NCI-H1436 treated with DMSO at 0.1 percent for 48 hours (cell line): ENCODE measurements at places on chromosomes 4 and X.
A peak's percentile ranks its signal among the peaks of the same experiment; 100 is the strongest.

DNA sequence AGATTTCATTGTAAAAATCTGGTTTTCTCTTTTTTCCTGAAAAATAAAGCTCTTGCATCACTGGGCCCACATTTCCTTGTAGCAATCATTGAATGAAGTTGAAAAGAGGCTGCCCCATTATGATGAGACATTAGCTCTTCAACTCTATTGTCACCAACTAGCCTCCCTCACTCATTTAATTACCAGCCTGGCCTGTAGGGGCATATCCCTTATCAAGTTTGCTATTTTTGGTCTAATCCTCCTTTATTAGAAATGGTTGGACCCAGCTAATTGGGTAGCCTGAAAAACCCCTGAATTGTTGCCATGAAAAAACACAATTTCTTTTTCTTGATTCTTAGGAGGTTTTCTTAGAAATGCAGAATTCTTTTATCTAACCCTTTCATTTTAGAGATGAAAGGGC is 164.6 kb upstream of the CASK start:
- no peak for DNase-seq

DNA sequence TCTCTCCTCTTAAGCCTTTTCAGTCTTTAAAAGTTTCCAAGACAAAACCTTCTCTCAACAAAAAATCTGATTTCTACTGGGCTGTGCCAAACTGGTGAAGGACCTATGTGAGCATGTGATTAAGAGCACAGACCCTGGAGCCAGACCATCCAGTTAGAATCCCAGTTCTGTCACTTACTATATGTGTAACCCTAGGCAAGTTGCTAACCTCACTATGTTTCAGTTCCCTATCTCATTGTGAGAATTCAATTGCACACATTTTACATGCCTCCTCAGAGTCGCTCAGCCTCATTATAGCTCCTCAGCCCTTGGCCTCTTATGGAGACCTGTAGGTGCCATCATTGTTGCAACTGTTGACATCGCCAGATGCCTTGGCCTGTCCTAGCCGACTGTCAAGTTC is 54.1 kb upstream of the VEGFD start:
- DNase-seq, result no peak

GRCh38 chr4:20251796-20252655 is at the start of gene SLIT2:
SLIT2 (plus strand) TSS chr4:20251905; CDS start chr4:20253816, 1,911 bp downstream.
- DNase-seq, result no peak

DNA sequence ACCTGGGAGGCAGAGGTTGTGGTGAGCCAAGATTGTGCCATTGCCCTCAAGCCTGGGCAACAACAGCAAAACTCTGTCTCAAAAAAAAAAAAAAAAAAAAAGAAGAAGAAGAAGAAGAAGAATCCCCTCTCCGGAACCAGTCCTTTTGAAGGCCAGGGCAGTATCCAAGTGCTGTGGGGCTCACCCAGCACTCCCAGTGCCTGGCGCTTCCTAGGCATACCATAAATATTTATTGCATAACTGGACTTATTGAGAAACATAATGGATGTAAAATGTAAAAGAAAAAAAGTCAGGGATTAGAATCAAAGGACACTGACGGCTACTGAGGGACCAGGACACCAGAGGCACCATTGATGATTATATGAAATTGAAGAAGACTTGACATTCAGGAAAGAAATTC is 162.1 kb upstream of the KIT start:
- no peak for DNase-seq

DNA sequence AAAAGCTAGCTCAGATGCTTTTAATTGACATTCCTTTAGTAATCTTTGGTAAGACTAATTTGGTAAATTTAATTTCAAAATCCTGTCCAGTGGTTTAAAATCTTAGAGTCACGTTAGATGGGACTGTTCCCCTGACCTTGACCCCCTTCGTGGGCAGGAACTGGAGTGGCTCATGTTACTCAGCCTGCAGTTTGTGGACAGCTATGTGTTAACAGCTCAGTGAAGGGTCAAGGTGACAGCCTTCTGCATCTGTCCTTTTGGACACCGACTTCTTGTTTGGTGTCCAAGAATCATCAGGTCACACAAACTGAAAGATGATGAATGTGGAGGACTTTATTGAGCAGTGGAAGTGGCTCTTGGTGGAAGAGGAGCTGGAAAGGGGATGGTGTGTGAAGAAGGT is 2.9 kb downstream of the ARSF start:
- no peak for DNase-seq

- DNase-seq, result peak; percentile 11
These were observed 787 bp upstream of the TMSB15A start for GRCh38 chrX:102517326-102517725.

DNA sequence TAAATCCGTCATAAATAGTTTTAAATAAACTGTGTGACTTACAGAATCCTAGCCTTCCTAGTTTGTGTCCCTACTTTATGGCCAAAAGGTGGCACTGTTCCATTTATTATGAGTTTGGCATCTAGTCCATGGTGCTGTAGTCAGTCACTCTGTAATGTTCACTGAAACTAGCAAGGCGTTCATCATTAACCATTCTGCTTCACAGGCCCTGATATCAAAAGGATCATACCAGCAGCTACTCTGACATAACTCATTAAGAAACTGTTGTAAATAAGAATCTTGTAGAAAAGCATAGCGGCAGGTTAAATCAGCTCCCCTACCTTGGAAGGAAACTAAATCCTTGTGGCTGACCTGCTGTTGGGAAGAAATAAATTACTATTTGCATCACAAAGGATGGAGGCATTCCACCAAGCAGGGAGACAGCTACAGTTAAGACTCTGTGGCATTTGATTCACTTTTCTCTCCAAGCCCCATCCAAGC is 919.6 kb upstream of the DIAPH2 start:
- DNase-seq, result no peak

DNA sequence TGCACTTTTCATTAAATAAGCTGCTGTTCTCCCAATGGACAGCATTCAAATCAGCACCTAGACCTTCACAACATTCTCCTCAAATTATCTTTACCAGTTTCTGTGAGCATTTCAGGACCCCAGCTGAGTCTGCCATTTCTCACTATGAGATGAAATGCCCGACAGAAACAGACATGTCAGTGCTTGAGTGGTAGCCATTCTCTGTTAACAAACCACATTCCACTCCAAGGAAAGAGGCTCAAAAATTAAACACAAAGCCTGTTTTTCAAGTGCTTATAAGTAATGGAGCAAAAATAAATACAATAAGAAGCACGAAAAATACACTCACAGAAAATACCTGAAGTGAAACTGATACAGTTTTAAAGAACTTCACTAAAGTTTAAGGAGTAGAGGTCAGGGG is 320.2 kb upstream of the PRPS2 start:
- DNase-seq, result no peak

GRCh38 chr4:10730590-10730989 is 46.0 kb upstream of the CLNK start:
- DNase-seq, result no peak

DNA sequence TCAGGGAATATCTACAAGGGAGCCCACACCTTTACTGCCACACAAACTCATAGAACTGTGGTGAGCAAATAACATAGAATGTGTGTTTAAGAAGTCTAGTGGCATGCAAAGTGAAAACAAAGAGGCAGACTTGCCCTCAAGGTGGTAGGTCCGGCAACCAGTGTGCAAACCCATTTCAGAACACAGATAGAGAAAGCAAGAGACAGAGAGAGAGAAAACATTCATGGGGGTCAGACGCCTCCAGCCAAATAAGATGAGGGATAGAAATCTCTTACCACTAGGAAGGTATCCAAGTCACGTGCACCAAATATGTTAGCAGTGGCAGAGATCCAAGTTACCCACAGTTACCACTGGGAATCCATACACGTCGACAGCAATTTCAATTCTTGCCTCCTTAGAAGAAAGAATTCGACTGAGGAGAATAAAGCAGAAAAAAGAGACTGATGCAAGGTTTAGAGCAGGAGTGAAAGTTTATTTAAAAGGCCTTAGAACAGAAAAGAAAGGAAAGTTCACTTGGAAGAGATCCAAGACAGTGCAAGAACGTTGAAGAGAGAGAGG is 252.8 kb downstream of the NAP1L3 start:
- no peak for DNase-seq

GRCh38 chr4:2363951-2364653 is 54.3 kb downstream of the ZFYVE28 start:
- DNase-seq, result no peak

DNA sequence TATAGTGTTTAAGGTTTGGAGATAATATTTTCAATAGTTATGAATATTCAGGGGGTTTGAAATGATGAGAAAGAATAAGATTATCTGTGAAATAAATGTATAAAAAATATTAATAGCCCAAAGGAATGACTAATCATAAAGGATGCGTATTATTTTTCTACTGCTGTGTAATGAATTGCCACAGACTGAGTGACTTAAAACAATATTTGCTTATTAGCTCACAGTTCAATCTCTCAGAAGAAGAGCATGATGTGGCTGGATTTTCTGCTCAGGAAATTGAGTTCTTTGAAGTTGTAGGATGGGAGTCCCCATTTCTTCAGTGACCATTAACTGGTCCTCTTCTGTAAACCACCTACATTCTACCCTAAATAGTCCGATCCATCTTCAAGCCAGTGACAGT is 1680.8 kb upstream of the AGA start:
- no peak for DNase-seq

DNA sequence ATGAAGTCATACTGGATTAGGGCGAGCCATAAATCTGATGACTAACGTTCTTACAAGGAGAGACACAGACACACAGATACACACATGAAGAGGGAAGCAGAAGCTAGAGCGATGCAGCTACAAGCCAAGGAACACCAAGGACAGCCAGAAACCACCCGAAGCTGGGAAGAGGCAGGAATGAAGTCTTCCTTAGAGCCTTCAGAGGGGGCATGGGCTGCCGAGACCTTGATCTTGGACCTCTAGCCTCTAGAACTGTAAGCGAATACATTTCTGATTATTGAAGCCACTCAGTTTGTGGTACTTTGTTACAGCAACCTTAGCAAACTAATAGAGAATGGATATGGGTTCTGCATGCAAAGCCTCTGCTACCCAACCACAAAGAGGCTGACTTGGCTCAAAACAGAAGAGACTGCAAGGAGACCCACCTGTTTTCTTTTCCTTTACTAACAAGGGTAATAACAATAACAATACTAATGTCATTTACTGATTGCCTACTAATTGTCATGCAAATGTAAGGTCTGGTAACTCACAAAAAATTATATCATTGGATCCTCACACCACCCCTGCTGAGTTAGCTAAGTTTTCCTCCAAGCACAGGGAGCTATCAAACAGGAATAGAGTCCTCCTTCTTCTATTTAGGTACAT is 10.1 kb upstream of the LDB2 start:
- DNase-seq, result no peak

DNA sequence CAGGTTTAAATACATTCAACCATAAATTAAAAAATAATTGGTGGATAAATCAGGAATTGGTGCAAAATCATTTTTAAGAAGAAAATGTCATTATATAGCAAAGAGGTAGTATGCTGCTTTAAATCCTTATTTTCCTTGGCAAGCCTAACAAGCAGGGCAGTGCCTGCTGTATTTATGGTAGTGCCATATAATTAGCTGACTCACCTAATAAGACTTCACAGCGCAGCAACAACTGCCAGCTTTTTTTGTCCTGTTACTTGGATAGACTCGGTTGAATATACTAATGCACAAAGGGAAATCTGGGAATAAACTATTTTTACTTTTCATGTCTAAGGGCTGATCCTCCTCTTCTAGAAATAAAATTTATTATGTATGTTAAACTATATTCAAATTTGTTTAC is 99.1 kb downstream of the SNCA start:
- DNase-seq, result peak; percentile 45

- no peak for DNase-seq
These were observed 34.0 kb upstream of the GNPDA2 start for GRCh38 chr4:44760142-44760898.

GRCh38 chr4:185578284-185578683 is 43.0 kb upstream of the PDLIM3 start:
- no peak for DNase-seq

- DNase-seq, result no peak
These were observed 99.5 kb upstream of the USP38 start for GRCh38 chr4:143085224-143085623.

DNA sequence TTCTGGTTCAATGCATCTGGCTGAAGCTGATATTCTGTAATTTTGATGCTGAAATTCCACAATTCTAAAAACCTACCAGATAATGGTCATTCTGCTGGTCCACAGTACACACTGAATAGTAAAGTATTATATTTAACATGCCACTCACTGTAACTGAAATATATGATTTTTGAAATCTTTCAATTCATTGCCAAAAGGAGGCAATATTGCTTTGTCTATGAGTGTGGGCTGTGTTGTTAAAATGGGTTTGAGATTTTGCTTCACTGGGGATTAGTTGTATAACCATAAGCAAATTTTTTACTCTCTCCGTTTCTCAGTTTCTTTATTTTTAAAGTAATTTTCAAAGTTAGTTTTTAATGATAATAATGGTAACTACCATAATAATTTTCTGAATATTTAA is 1404.1 kb upstream of the IGFBP7 start:
- DNase-seq, result no peak

DNA sequence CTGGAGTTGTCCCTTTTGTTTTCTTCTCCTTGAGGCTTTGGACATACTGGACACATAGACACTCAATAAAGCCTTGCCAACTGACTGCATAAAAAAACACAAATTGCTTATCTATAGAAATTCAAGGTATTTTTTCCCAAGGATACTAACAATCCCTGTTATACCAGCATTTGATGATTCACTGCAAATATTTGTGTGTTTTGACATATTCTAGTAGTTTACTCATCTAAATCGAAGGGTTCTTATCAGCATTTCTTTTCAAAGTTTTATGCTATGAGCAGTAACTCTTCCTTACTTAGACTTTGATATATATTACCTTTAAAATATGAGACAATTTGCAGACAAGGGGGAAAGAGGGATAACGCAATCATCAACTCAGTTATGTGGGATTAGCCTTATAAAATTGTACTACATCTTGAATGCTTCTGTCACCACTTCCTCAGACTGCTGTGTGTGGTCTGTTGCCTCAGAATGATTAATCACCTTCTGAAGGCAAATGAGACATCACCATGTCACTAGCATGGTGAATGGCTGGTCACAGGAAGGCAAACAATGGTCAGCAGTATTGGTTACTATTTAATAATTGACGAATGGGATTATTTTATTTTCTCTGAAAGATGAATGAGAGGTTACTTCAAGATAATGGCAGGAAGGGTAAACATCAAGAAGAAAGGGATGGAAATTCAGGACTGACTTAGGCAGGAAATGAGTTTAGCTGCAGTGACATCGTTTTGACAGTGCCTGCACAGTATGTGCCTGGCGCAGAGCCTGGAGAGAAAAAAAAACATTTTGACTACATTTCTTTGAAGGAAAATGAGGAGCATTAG is 544.3 kb upstream of the CNKSR2 start:
- no peak for DNase-seq

- DNase-seq, result no peak
These were observed 40.8 kb upstream of the FAM47B start for GRCh38 chrX:34901761-34902160.

DNA sequence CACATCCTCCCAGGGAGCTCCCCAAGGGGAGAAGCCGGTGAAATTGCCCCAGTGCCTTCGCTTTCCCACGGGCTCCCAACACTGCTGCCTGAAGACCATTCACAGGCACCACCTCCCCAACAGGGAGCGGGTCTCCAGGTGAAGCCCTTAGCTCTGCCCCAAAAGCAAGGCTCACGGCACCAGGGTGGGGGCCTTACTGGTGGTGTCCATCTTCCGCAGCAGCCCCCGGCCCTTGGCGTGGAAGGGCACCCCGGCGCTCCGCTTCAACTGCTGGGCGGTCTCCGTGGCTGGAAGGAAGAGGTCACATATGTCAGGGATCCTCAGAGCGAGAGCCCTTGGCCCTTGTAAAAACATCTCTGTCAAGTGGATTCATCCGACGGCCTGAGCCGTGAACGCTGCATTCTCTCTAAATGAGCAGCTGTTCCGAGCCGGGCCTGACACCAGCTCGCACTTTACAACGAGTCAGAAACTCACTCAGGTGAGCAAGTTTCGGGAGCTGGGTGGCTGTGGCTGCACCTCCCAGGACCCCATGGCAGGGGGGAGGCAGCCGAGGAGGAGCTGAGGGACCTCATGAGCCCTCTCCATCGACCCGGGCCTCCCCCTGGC is 20.9 kb downstream of the NELFA start:
- DNase-seq, result no peak
